Foreskin fibroblast (primary cell): ENCODE measurements at places on chromosomes 5 and 9.

DNA sequence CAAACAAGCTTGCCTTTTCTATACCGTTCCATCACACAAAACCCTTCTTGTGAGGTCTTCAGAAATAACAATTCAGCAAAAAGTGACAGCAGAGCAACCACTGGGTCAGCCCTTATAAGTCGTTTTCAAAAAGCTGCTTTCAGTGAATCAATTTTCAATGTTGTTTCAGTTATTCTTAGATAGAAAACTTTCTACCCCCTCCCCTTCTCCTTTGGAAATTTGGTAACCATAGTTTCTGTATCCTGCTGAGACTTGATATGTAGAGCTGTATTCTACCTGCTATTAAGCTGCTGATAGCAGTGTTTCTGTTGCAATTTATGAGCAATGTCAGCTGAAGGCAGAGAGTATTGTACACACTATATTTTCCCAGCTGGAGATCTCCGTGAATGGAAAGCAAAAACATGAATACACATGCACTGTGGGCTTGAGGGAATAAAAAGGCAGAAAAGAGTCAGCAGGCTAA, 75.7 kb downstream of the ZNF608 start:
- no peak for DNase-seq

- DNase-seq: no peak
Measured at GRCh38 chr9:94719878-94720277, 6.6 kb upstream of the AOPEP start.

- peak; percentile 59 for DNase-seq
Measured at GRCh38 chr9:133113163-133113948, 7.7 kb downstream of the RALGDS start.

GRCh38 chr5:149611326-149611725, 30.0 kb downstream of the ARHGEF37 start:
- DNase-seq: peak; percentile 65

DNA sequence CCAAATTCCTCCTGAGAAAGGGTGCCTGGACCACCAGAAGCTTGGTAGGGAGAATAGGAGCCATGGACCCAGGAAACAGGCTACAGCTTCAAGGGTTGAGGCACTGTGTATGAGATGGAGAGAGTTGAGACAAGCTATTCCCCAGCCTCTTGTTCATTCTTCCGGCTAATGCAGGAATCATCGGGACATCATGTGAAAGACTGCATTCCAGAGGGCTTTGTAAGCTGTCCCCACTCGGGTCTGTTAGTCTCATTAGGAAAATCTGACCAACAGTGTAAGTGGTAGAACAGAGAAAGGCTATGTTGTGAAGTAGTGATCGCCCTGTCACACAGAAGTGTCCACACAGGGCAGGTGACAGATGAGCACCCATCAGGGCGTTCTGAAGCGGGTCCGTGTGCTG, 81.4 kb downstream of the GABBR2 start:
- DNase-seq: peak; percentile 19

GRCh38 chr9:107504585-107505455, 15.3 kb upstream of the KLF4 start:
- peak; percentile 94 for DNase-seq

DNA sequence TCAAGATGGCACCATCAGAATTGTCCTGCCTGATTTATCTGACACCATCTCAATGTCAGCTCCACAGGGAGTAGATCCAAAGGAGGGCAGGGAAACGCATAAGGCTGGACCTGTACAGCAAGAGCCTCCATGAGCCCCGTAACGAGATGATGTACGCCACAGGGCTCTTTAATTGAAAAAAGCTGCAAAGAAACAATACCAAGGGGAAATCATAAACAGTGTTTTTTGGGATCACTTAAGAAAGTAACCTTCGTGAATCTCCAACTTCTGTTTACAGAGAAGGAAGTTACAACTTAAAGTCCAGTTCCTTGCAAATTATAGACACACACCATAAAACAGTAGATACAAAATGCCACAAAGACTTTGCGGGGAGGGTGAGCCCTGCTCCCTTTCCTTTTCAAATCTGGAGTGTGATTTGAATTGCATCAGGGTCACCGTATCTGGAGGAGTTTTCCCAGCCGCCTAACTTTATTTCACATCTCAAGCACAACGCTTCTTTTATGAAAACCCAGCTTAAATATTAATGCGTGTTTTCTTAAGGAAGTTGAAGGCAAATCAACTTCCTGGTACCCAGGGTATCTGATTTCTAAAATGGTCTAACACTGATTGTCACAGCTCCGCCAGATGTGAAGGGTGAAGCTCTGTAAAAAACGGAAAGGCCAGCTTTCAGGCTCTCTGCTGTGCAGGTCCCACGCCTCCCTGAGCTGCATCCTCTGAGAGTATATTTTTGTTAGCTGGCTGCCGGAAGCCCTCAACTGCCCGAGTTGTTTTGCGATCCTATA, 88.9 kb downstream of the EBF1 start:
- peak; percentile 60 for DNase-seq

- peak; percentile 73 for DNase-seq
Measured at GRCh38 chr9:21995006-21995665, 545 bp downstream of the CDKN2B-AS1 start.

DNA sequence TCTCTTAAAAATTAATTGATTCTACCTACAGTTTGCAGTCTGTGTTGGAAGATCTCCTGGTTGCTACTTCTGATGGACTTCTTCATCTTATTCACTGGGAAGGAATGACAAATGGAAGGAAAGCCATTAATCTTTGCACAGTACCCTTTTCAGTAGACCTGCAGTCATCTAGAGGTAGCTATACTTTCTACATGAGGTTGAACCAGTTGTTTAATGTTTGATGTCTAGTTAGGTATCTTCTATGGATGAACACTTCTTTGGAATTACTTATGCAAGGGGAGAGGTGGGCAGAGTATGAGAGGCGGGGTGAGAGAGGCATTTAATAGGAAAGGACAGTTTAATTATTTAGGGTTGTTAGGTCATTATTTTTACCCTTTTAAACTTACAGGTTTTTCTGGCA, 91.2 kb downstream of the RIC1 start:
- no peak for DNase-seq

- peak; percentile 78 for DNase-seq
Measured at GRCh38 chr5:94240993-94241651, 377.3 kb downstream of the KIAA0825 start.

- DNase-seq: no peak
Measured at GRCh38 chr5:123756816-123757215, 244.8 kb downstream of the CSNK1G3 start.

- DNase-seq: no peak
Measured at GRCh38 chr5:68920888-68921287, 172.9 kb upstream of the SLC30A5 start.

DNA sequence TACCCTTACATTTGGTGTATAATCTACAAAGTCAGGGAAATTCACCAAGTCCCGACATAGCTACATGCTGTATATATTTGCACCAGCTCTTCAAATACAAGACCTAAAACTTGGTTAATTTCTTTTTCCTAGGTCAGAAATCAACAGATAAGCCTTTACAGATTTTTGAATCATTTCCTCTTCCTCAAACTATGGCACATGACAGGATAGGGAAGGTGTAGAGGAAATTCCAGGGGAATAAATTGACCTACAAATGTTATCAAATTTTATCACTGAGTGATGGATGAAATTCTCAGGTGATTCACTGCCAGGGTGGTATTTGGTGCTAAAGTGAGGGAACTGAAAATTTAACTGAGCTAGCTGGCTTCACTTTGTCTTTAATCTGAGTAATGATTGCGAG, 360.0 kb downstream of the BNC2 start:
- DNase-seq: no peak

DNA sequence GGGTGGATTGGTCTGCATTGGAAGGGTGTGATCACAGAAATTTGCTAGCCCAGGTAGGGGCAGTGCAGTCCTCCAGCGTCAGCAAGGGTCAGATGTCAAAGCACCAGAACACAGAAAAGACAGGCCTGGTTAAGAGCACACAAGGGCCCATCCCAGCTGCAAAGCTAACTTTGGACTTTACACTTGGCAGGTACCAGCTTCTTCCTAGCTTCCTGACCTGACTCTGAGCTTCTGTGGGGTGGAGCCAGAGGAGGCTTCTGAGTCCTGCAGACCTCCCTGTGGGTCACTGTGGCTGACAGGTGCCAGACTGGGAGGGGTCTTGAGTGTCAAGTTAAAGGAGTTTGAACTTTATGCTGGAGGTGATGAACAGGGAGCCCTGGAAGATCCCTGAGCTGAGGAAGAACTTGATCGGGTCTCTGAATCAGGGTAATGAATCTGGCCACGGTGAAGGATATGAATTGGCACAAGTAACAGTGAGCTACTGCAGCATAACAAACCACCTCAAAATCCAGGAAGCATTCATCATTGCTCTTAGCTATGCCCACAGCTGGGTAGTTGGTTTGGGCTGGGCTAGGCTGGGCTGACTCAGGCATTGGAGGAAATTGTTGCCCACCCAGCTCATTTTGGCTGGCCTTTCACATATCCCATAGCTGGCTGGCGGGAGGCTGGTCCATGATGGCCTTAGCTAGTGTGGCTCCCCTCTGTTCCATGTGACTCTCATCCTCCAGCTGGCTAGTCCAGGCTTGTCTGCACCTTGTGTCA, 63.4 kb downstream of the BARX1 start:
- no peak for DNase-seq

- DNase-seq: no peak
Measured at GRCh38 chr9:22508790-22509189, 62.2 kb downstream of the DMRTA1 start.

DNA sequence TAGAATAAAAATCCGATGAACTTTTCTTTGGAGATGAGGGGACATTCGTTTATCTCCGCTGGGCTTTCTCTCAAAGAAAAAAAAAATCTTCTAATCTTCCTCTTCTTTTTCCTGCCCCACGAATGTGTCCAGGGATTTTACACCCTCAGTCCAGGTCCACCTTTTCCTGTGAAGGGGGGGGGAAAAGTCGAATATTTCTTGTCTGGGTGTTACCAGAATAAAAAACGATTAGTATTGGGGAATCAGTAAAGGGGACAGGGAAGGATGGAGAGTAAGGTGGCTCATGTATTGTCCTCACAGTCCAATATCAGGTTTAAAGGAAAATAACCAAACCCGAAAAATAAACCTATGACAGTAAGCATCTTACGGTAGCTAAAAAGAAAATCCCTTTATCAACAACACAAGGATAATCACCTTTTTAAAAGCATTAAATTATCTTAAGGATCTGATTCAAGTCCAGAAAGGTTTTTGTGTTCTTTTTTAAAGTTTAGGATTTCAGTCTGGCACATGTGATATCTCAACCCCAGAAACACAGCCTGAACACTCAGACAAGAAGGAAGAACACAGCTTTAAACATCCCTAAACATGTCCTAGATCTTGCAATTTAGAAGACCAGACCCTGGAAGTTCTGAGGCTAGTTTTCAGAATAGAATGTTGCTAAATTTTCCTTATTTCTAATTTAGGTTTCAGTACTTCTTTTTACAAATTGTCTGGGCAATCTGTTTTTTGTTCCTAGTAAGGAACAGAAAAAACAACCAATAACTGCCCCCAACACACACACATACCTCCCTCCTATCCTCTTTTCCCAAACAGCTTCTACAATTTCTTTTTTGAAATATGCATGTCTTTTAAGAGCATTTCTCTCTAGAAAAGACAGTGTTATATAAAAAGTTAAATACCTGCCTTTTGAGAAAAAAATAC, 1.2 kb downstream of the ZNF608 start:
- no peak for DNase-seq

- DNase-seq: no peak
Measured at GRCh38 chr5:68804343-68804742, 289.5 kb upstream of the SLC30A5 start.

DNA sequence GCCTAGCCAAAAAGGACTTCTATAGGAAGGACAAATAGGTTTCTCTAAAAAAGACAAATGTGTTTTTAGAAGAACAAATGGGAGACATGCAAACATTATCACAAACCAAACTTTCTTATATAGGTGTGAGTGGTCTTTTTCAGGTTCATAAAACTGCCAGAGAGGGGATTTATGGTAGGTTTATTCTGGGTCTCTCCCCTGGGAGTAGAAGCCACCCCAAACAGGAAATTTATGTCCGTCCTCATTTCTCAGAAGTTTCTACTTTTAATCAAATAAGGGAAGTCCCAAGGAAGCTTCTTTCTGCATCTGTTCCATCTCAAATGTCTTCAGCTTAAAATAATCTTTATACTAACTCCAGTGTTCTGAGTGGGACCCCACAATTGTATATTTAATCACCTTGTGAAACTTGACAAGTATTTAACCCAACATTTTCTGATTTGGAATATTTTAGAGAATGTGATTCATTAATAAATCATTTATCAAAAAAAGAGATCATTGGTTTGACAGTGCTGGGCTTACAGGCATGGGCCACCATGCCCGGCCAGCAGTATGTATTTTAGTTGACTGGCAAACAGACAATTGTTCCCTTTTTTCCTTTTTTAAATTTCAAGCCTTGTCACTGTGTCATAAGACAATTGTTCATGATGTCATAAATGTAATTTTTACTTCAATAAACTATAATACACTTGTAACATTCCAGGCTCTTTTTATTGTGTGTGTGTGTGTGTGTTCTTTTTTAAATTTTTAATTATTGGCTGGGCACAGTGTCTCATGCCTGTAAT, 44.6 kb upstream of the GLDC start:
- no peak for DNase-seq

GRCh38 chr9:6611865-6612264, 33.7 kb downstream of the GLDC start:
- DNase-seq: no peak
